Activated T-helper 9 cell treated with anti-CD3 and anti-CD28 coated beads, Interleukin-2, amount 50 U/mL, for 16 hours (primary cell): ENCODE measurements at places on chromosomes 4 and X.

- no peak for DNase-seq
Observed at GRCh38 chrX:80511969-80512760, 91.9 kb downstream of the TENT5D start.

DNA sequence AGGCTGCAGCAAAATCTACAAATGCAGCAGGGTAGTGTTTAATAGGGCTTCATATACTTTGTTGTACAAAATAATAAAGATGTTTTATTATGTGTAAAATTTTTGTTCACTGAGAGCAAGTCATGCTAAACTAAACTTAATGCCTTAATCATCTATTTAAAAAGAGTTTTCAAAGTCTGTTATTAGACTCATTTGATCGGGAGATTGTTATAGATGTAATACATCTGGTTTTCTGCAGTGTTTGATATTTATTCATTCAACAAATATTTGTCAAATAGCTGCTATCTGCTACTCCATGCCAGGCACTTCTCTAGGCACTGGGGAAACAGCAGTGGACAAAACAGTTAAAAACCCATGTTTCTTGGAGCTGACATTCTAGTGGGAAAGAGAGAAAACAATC lies 233.6 kb downstream of the FMR1NB start:
- DNase-seq = no peak

DNA sequence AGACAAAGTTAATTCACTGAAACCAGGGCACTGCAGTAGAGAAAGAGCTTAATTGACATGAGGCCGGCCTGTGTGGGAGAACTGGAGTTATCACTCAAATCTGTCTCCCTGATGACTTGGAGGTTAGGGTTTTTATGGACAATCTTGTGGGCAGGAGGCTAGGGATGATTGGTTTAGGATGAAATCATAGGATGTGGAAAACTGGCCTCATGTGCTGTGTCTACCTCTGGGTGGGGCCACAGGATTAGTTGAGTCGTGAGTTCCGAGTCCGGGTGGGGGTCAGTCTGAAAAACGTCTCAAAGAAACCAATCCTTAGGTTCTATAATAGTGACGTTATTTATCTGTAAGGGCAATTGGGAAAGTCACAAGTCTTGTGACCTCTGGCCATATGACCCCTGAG lies 68.1 kb downstream of the UCHL1 start:
- no peak for DNase-seq

DNA sequence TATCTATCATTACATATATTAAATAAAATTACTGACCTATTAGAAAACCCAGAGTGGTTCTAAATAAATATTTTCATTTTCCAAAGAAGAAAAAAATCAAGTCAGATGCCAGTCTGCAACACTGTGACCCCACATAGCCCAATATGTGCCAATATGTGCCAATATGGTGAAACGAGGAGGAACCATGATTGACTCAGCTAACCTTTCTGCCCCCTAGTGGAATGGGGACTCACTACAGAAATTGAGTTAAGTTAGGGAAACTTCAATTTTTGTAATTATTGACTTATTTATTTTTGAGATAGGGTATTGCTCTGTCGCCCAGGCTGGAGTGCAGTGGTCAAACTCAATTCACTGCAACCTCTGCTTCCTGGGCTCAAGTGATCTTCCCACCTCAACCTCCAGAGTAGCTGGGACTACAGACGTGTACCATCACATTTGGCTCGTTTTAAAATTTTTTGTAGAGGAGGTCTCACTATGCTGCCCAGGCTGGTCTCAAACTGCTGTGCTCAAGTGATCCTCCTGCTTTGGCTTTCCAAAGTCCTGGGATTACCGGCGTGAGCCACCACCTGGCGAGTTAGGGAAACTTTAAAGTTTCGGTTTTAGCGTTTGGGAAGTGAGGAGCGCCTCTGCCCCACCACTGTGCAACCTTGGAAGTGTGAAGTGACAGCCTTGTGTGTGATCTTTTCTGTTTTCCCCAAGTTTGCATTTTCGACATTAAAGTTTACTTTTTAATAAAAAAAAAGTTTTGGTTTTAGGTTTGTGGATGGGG lies 116.8 kb upstream of the SHISA3 start:
- no peak for DNase-seq

- DNase-seq = no peak
Observed at GRCh38 chr4:140529434-140529833, 5.5 kb downstream of the ELMOD2 start.

DNA sequence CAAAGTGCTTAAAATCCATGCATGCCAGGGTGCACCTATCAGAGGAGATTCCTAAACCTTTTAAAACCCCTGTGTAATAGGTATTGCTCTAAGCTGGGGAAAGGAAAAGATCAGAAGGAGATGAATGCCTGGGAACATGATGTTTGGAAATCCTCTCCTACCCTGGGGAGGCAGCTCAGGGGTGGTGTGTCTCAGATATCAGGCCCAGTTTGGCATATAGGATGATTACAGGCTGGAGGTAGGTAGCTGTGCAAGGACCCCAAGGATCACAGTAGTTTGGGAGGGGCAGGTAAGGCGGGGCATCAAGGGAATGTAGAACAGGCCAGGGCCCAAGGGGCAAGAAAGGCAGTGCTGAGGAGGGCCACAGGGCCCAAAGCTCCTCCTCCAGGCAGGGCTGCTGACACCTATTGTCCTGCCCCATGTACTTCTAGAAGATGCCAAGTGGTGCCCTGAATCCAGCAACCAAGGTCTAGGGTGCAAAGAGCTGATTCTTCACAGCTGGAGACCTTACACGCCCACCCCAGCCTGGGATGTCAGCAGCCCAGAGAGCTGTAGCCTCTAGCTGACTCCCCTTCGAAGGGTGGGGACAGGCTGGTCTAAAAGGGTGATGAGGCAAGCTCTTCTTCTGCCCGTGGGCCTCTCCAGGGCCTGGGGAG lies 17.6 kb downstream of the SASH3 start:
- DNase-seq = no peak

DNA sequence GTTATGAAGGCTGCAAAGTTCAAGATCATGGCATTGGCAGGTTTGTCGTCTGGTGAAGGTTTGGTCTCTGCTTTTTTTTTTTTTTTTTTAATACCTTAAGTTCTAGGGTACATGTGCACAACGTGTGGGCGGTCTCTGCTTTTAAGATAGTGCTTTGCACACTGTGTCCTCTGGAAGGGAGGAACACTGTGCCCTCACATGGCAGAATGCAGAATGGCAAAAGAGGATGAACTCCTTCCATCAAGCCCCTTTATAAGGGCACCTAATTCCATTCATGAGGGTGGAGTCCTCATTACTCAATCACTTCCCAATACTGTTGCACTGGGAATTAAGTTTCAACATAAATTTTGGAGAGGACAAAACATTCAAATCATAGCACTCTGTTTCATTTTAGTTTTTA lies 101.4 kb downstream of the GLRA2 start:
- DNase-seq = no peak

DNA sequence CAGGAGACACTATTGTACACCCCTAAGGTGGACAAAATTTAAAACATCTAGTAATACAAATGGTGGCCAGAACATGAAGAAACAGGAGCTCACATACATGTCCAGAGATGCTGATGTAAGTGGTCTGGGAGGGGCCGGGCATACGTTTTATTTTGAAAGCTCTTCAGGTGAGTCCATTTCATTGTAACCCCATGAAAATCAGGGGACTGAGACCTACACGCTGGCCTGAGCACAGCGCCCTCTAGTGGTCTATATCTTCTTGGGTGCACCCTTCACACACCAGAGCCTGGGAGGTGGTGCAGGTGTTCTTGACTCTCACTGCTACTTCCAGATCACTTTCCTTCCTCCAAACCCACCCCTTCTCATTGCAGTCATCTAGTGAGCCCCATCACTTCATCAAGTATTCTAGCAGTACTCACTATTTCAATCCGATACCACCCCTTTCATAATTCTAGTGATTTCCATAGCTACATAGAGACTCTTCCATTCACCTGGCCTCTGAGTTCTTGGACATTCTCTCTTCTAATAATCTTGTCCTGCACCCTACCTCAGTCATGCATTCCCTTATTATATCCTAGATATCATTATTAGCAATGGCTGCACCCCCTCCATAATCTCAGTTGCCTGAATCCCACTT lies 4.3 kb upstream of the TLR6 start:
- DNase-seq = peak; percentile 47

GRCh38 chrX:120310861-120311726 lies at the start of gene TMEM255A:
TSS of gene TMEM255A (minus strand) at chrX:120311461. CDS start at chrX:120311309, 152 bp downstream.
- no peak for DNase-seq

GRCh38 chrX:71366674-71367256 lies 608 bp downstream of the TAF1 start:
- DNase-seq = peak; percentile 11

DNA sequence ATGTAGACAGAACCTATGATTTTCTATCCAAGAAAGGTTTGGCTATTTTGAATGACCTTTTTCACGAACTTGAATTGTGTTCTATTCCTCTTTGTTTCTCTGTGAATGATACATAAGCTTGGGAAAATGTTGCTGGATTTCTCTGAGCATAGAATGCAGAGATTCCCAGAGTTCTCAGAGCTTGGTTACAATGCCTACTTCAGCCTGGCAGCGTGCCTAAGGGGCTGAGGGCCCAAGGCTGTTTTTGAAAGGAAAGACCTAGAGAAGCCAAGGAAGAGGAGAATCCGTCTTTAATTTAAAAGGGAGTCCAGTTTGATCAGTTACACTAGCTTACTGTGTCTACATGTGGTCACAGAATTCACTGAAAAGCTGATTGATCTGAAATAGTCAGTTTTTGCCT lies 55.3 kb upstream of the CXorf51B start:
- no peak for DNase-seq

GRCh38 chr4:109846395-109847098 lies 1.4 kb upstream of the LRIT3 start:
- no peak for DNase-seq

DNA sequence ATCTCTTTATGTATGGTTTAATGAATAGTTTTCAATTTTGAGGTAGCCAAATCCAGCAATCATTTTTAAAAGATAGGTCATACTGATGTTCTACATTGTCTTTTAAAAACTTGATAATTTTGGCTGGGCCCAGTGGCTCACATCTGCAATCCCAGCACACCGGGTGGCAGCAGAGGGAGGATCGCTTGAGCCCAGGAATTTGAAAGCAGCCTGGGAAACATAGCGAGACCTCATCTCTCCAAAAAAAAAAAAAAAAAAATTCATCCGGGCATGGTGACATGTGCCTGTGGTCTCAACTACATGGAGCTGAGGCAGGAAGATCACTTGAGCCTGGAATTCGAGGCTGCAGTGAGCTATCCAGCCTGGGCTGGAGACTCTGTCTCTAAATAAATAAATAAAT lies 419.8 kb downstream of the GALNTL6 start:
- no peak for DNase-seq

DNA sequence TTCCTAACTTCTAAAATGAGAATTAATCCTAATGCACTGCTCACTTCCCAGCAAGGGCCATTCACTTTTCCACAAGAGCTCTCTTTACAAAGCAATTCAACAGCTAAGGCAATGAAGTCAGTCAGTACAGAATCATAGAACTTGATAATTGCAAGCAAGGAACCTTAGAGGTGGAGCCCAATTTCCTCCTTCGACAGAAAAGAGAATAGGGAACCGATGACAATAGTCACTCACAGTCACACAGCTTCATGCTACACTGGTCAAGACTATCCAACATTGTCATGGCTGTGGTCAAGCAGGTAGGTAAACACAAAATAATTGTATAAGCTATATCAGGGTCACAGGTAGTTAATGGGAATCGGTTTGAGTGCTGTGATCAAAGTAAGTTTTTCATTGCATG lies 90.0 kb downstream of the ELOVL6 start:
- DNase-seq = no peak

DNA sequence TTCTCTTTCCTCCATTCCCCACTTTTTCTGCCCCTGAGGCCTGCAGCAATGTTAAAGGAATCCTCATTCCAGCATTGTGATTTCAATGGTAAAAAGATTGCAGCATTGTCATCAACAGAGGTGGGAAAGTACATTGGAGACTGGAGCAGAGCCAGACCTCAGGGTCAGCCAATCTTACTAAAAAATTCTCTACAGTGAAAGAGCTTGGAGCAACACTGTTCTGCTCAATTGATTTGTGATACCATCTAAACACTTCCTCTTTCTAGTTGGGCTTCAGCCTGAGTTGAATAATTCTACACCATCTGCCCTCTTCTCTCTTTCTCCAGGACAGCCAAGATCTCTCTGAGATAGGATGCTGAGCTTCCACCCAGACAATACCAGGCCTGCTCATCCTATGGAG lies 176.5 kb downstream of the AR start:
- DNase-seq = no peak

DNA sequence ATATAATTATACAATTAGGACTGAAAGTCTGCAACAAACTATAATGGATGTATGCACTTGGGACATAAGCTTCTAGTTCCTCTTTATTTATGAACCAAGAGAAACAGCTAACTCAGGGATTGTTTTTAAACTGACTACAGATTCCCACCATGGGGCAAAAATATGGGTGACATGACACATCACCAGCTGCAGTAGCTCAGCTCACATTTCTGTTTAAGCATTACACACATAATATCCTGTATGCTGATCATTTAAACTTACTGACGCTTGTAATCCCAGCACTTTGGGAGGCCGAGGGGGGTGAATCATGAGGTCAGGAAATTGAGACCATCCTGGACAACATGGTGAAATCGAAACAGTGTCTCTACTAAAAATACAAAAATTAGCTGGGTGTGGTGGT lies 11.5 kb downstream of the FGB start:
- no peak for DNase-seq

GRCh38 chrX:71652405-71652804 lies 14.9 kb upstream of the LOC101059915 start:
- no peak for DNase-seq

DNA sequence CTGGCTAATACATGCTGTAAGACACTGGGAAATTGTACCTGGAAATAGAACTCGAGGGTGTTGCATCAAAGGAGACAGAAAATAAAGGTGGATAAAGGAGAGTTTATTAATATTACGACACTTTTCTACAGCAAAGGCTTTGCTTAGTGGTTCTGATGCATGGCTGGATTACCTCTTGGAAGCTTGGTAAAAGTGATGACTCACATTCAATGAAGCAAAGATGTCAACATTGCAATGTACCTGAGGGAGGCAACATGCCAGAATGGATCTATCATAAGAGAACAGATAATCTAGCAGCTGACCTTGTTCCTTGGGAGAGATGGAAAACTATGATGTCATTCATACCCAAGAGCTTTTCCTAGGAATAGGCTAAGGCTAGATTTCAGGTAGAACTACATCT lies 735.1 kb upstream of the DIAPH2 start:
- DNase-seq = no peak

DNA sequence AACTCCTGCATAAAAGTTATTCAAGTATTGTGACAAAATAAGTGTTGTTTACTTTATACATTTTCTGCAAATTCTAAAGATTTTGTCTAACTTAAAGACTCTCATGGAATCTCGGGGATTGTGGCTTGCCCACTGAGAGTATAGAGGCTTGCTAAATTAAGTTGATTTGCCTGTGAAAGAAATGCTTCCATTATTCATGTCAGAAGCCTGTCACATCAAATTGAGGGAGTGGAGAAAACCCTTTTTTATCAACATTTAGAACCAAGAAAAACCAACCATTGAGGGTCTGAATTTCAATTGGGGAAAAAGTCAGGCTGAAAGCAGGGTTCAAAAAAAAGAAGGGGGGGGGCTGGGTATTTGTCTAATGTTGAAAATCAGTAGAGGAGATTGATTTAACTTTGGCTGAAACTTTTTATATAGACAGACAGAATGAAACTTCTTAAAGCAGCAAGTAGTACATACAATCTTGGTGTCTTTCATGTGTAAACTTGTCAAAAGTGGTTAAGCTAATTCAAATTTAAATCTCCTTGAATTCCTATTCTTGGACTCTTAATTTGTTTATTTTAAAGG lies 144.8 kb upstream of the CXorf66 start:
- no peak for DNase-seq
